ENCODE measurements at places on chromosomes 7 and 10.

GRCh38 chr7:771234-772004 lies 44.3 kb upstream of the PRKAR1B start:
- no peak for DNase-seq

GRCh38 chr10:3774814-3775695 lies 10.0 kb downstream of the KLF6 start:
- DNase-seq, result no peak

- peak; percentile 81 for DNase-seq
Observed at GRCh38 chr10:72334825-72335393, 19.8 kb downstream of the DNAJB12 start.

DNA sequence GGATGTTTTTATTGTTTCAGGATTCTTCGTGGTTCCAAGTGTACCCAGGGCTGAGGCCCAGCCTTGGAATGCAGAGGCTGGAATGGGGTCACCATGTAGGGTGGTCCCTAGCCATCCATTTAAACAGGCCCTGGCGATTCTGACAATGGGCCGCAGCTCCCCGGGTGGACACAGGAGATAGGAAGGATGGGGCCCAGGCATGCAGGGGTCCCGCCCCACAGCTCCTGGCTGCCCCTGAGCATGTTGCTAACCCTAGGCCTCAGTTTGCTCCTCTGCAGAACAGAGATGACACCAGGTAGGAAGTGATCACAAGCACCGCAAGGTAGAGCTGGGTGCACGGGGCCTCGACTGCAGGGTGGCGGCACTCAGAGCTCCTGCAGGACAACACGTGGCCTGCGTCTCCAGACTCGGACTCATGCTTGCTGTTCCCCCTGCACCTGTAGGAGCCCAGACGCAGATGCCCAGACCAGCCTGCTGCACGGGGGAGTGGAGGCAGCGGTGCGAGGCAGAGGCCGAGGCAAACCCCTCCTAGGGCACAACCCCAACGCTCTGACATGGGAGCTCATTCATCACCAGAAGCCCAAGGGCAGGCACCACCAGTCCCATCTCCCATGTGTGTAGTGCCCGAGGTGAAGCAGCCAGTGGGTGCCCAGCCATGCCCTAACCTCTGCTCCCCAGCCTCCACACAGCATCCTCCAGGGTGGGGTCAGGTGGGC lies 25.5 kb downstream of the VIPR2 start:
- no peak for DNase-seq

- no peak for DNase-seq
Observed at GRCh38 chr10:66457629-66458028, 468.2 kb upstream of the LRRTM3 start.

DNA sequence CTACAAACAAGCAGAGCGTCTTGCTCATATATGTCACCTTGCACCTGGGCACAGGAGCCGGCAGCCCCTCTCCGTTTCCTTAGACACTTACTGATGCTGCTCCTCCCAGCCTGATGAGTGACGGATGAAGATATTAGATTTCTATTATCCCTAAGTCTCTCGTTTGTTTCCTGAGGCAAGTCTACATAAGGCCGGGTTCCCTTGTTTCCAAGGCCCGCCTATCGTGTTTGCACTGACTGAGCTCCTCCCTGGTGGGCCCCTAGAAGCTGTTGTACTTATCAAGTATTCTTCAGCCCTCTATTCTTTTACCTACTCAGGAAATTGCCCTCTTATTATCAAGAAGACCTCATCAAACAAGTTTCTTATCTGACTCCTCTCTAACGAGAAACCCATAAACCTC lies 18.5 kb downstream of the SH3PXD2A start:
- no peak for DNase-seq

- DNase-seq, result no peak
Observed at GRCh38 chr10:132946311-132946710, 3.9 kb upstream of the CFAP46 start.

DNA sequence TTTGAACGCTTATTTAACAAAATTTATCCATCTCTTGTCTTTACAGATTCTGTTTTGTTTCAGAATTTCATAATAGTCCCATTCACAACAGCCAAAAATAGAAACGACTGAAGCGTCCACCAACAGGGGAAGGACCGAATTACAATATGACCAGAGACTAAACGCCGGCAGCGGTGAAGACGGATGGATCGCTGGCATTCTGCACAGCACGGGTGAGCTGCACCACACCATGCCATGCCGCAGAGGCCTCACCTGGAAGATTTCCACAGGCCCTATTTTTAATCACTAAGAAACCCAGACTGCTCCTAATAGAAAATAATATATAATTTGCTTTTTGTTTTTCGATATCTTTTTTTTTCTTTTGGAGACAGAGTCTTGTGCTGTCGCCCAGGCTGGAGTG lies 91.0 kb downstream of the ELFN1 start:
- DNase-seq, result no peak

DNA sequence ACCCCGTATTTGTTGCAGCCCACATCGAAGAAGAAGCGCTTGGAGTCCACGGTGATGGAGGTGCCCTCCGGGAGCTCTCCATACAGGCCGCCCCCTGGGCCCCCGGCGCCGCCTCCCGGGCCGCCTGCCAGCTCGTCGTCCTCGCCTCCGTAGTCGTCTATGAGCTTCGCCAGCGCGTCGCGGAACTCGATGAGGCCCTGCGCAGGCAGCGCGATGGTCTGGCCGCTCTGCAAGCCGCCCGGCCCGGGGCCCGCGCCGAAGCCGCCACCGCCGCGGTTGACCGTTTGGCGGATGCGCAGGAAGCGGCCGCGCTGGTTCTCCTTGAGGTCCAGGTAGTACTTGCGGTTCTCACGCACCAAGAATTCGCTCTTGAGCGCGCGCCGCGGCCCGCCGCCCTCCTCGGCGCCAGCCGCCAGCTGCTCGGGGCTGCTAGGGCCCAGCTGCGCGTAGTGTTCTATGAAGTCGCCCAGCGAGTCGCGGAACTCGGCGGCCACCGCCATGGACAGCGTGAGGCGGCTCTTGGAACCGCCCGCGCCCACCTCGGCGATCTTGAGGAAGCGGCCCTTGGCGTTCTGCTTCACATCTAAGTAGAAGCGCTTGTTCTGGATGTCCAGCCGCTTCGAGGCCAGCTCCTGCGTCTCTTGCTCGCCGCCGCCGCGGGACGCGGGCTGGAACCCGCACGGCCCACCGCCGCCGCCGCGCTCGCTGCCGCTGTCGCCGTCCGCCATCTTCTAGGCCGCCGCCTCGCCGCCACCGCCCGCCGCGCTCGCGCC lies 523 bp downstream of the PURB start:
- peak; percentile 36 for DNase-seq

DNA sequence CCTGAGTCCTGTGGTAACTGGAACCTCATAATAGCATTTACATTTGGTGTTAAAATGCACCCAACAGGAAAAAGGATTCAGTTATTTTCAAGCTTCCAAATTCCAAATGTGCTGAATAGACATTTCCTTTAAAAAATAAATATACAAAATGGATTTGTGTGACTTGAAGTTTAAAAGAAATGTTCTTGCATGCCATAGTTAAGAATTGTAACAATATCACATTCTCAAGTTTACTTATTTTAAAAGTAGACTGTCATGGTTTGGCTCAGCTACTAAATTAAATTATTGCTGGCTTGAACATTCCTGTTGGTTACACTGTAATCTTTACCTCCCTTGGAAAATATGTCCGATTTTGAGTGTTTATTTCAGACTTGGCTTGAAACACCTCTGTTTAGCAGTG lies 31.5 kb downstream of the BICC1 start:
- no peak for DNase-seq

DNA sequence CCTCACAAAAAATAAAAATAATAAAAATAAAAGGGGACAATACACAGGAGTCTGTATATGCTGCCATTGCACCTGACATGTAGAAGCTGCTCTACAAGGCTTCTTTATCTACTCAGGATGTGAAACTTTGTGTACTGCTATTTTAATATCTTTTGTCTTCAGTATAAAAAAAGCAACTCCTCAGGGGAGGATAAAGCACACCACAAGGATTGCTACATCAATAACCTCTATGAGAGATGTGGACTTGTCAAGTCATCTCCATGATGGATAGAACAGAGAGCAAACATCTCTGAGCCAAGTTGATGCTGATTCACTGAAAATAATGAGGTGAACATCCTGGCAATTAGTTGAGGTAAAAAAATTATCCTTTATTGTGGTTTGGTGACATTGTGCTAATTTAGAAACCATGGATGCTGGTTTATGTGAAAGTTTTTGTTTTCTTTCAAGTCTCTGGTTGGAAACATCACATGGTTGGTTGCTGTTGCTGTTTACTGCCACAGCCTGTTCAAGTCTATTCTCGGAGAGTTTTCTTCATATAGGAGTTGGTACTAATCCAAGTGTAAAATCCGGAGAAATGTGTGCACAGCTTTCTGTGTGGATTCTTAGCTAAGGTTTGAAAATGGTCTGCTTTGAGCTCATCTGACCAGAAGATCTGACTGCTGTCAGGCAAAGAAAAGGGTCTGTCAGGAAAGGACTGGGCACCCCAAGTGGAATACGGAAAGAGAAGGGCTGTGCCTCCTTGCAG lies 1.5 kb upstream of the HECW1 start:
- no peak for DNase-seq

DNA sequence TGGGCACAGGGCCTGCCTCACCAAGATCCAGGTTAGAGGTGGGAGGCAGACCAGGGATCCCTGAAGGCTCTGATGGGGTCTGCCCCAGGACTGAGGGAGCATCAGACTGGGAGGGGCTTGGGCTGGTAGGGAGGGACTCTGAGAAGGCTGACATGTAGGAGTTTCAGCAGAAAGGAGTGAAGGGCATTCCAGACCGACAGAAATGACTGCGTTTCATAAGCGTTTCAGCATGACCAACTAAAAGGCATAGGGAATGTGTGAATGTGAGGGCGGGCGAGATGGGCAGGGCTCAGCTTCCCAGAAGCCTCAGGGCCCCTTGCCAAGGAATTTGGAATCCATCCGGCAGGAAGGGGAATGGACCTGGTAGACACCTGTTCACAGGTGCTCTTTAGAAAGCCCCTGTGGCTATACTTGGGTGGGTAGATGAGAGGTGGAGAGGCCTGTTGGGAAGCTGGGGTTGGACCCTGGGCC lies 24.9 kb upstream of the SLC29A3 start:
- DNase-seq, result no peak

- DNase-seq, result no peak
Observed at GRCh38 chr10:101142533-101143344, 11.6 kb downstream of the TLX1 start.

DNA sequence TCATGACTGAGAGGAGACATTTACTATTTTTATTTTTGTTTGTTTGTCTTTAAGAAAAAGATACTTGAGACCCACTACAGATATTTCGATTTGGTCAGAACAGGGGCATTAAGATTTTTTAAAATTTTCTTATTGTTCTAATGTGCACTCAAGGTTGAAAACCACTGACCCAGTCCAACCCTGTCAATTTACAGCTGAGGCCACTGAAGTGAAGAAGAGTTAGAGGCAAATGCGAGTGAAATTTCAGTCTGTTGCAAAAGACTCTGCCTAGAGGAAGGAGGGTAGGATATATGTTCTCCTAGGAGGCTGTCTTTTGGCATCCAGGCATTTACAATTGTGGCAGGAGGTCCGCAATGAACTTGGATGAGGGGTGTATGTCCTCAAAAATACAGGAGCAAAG lies 396.3 kb downstream of the RPS24 start:
- no peak for DNase-seq

GRCh38 chr7:140061607-140061930 lies 1.2 kb downstream of the PARP12 start:
- DNase-seq, result no peak

DNA sequence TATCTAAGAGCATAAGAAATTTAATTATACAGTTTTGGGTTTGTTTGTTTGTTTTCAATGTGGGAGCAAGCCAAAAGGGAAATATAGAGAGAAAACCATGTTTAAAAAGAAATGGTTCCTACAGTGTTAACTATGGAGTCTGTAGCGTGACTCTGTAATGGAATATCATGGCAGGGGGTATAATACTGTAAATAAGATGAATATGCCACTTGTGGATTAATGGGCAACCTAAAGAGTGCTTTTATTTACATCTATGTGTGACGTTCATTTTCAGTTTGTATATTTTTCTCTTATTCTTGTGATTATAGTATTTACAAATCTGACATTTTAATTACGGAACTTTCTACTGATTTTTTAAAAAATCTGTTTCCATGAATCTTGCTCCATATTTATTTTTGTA lies 95.9 kb downstream of the POLL start:
- DNase-seq, result no peak

DNA sequence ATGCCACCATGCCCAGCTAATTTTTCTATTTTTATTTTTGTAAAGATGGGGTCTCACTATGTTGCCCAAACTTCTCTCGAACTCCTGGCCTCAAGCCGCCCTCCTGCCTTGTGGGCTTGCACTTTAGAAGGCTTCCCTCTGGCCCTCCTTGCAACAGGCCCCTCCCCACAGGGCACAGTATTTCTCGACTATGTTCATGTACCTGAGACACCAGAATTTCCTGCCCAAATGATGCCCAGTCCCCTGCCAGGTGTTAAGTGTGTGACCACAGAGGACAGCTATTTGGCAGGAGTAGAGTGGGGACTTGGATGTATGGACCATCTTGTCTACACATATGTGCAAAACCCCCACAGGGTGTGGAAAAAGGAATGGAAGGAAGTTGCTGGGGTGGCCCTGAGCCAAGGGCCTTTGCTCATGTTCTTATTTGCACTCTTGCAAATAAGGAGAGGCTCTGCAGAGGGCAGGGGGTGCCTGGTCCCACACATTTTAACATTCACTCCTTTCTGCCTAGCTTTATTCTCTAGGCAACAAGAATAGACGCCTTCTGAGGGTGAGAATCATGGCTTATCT lies 168.4 kb upstream of the PODXL start:
- DNase-seq, result no peak

- no peak for DNase-seq
Observed at GRCh38 chr10:102676534-102677315, 32.4 kb downstream of the TRIM8 start.
